Stimulated activated CD4-positive, alpha-beta T cell treated with anti-CD3 and anti-CD28 coated beads, Interleukin-2, amount 100 ng/mL, for 4 hours (primary cell): ENCODE measurements at places on chromosomes 2 and 18.

DNA sequence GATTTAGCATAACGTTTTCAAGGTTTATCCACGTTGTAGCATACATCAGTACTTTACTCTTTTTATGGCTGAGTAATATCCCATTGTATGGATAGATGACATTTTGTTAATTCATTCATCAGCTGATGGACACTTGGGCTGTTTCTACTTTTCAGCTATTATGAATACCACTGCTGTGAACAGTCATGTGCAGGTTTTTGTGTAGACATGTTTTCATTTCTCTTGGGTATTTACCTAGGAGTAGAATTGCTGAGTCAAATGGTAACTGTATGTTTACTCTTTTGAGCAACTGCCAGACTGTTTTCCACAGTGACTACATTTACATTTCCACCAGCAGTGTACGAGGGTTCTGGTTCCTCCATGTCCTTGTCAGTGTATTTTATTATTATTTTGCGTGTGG, 33.9 kb downstream of the COX7A2L start:
- no peak for DNase-seq

GRCh38 chr18:2629003-2629402, 26.5 kb upstream of the SMCHD1 start:
- no peak for DNase-seq

- no peak for DNase-seq
These were observed 69.1 kb upstream of the KCNE4 start for GRCh38 chr2:222982909-222983265.

GRCh38 chr2:46563186-46563585, 83.8 kb downstream of the TMEM247 start:
- no peak for DNase-seq

DNA sequence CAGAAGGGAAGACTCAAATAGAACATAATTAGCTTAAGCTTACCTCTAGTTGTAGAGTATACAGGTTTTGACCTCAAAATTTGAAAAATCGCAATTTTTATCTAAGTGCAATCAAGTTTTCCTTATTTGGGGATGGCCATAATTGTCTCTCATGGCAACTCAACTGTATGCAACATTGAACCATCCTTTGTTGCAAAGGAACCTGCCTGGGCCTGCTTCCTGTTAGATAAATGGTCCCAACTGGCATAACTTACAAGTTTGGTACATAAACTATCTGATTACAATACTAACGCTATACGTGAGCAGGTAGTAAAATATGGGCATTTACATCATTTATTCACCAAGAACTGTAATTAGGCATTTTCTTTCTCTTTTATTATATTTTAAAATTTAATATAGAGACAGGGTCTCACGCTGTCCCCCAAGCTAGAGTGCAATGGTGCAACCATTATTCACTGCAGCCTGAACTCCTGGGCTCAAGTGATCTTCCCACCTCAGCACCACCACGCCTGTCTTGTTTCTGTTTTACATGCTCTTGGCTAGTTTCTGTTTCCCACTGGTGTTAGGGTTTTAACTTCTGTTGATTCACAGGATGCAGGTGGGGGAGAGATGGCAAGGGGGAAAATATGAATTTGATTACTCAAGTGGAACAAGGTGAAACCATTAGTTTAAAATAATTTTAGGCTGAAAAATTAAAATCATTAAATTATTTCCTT, 55.3 kb upstream of the B3GNT2 start:
- DNase-seq: no peak

- DNase-seq: no peak
These were observed 505.4 kb upstream of the PIK3C3 start for GRCh38 chr18:41449612-41450011.

DNA sequence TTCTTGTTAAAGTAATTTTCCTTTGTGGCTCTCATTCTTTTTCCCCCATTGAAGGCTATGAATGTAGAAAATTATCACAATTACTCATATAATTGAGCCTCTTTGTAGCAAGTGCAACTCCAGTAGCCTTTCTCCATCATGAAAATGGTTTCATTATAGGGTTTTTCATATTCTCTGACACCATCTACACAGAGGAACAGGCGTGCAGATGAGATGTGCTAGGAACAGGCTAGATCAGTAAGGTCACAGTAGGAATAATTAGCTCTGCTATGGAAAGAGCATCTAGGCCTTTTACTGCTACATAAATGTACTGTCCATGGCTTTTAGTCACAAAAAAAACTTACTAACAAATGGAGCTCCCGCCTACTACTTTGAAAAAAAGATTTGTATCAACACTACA, 12.6 kb upstream of the DLX1 start:
- DNase-seq: no peak

GRCh38 chr2:232368311-232368731, 10.2 kb upstream of the ALPP start:
- no peak for DNase-seq

GRCh38 chr18:3046216-3046808, 33.4 kb upstream of the LPIN2 start:
- DNase-seq: no peak

DNA sequence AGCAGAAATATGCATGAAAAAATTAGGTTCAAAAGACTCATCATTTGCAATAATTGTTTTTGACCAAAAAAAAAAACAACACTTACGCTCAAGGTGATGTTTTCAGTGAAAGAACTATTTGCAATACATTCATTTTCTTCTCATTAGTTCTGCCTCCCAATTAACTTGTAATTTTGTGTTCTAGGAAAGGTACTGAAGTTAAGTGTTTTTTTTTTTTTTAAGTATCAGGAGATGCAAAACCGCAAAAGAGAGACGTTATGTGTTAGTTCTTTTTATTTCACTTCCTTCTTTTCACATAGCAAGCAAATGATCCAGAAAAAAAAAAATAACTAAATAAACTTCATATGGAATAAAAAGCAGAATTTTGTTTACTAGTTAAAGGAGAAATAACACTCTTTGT, 735.2 kb upstream of the GCFC2 start:
- DNase-seq: no peak

- no peak for DNase-seq
These were observed 81.1 kb downstream of the RAPH1 start for GRCh38 chr2:203453858-203454451.

DNA sequence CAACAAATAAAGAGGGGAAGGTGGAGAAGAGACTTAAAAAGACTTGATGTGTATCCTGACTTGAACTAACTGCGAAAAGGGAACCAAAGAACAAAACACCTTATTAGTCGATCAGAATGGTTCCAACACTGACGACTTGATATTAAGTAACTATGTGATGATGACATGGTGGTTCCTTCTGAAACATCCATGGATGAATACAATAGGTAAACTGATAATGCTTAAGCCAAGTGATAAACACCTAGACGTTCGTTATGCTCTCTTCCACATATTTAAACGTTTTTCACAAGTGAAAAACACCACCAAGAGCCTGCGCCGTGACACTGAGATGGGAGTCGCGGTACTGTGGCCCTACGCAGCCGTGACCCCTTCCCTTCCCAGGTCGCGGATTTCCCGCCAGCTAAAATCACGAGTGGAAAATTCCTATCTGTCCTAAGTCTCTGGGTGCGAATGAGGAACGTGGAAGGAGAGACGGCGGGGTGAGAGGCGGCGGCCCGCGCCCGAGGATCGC, 797 bp downstream of the TTC32 start:
- no peak for DNase-seq

DNA sequence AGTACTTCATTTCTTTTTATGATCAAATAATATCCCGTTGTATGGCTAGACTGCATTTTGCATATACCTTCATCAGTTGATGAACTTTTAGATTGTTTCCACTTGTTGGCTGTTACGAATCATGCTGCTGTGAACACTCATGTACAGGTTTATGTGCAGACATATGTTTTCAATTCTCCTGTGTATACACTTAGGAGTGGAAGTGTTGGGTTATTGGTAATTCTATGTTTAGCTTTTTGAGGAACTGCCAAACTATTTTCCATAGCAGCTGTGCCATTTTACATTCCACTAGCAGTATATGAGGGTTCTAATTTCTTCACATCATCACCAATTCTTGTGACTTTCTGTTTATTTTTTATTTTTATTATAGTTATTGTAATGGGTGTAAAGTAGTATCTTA, 32.1 kb upstream of the LCLAT1 start:
- DNase-seq: no peak

DNA sequence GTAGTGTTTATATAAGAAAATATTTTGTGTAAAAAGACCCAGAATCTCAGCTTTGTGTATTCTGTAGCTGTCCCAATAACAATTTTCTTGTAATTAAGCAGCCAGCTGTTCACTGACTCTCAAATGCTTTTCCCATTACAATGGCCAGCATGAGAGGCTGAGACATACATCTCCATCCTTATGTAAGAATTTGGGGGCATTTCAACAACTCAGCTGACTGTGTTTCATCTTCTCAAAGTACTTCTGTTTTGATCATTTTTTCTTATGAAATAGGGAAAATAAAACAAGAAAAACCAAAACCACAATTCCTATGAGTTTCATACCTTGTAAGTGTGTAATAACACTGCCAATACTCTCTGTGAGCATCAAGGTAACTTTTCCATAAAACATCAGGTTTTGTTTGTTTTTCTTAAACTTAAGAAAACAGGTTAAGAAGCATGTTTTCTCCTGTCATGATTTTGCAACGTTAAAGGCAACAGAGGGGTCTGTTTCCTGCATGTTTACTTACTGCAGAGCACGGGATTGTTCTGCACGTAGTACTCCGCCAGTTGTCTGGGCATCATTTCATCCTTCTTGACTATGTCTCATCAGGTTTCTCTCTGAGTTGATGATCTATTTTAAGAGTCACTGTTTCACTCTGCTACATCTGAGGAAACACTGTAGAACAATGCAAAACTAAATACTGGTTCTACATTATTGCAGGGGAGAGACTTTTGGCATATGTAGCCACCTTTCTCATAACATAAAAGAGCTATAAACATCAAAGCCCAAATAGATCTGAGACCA, 62.9 kb upstream of the CYRIA start:
- DNase-seq: no peak

GRCh38 chr18:5891184-5891853, 4.0 kb downstream of the TMEM200C start:
- no peak for DNase-seq

- DNase-seq: no peak
These were observed 83.8 kb upstream of the FAM237A start for GRCh38 chr2:206558492-206558891.

DNA sequence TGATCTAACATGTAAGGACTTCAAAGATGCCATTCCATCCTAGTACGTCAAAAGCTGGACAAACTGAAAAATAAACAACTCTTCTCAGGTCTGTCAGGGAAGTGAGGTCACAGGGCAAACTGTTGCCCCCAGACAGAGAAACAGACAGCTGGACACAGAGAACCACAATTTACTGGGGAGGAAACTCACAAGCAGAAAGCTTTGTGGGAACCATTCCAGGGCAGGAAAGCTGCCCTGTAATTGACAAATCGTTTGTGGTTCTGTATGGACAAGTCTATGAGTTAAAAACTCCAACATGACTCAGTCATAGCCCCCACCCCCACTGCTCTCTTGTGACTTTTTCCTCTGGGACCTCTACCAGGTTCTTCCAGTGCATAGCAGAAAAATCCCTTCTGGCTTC, 28.4 kb downstream of the MCEE start:
- DNase-seq: no peak

- no peak for DNase-seq
These were observed 201.8 kb upstream of the GALNT5 start for GRCh38 chr2:157055660-157056199.

- no peak for DNase-seq
These were observed 20.9 kb downstream of the BCL2 start for GRCh38 chr18:63298400-63299365.

GRCh38 chr2:134304394-134305108, 50.7 kb downstream of the MGAT5 start:
- DNase-seq: no peak

DNA sequence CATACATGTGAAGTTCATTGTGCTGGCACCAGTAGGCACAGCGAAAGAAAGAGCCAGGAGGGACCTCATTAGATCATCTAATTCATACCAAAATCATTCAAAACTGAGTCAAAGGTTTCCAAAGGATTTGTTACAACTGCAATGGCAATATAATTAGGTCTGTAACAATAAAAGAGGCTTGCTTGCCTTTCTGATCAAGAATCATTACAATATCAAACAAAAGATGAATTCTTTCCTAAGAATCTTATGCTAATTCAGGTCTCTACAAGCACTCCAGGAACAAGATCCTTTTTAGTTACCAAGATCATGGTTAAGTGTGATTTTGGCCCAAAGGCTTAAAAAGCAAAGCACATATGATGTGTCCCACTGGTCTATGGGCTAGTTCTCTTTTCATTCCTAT, 41.9 kb upstream of the ITPRID2 start:
- no peak for DNase-seq

DNA sequence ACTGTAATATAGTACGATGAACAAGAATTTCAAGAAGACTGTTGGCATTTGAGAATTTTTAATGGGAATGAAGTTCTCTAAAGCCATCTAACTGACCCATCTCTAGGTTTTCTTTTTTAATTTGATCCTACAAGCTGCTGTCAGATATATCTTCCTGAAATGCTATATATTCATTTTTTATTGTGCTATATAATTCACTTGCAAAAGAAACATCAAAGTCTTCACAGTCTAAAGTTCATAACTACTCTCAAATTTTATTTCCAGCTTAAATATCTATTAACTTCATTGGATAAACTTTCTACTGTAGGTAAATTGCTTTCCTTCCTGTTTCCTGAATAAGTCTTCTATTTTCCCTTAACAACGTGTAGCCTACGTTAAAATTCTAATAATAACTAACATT, 3.7 kb downstream of the SCYGR2 start:
- no peak for DNase-seq

DNA sequence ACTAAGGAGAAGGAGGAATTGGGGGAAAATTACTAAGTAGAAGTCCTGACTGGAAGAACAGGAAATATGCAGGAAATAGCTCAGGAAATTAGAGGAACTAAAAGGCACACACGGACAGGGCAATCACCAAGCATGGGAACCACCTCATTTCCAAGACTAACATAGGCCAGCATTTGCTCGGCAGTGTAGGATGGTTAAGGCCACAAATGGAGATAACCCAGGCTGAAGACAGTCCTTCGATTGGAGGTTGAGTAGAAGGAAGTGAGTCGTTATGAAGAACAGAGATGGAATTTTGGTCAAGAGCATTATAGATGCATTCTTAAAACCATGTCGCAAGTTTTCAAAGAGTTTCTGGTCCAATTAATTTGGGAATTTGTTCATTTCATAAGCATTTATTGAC, 401.4 kb downstream of the ALK start:
- no peak for DNase-seq

DNA sequence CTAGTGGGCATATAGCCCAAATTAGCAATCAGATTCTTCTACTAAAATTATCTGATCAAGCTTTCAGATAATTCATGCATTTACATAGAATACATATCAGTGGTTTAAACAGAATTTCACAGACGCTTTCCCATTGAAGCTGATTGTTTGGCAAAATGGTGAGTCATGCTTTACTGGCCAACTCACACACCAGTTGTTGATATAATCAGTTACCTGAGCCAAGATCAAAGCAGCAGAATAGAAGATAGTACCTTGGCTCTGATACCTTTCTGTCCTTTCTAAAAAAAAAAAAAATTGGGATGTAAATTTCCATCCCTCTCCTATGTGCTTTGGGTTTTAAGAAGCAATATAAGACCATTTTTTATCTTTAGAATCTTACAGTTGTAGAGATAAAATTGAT, 178.0 kb downstream of the MCFD2 start:
- no peak for DNase-seq
